A549 treated with CORT108297 at 1 μM for 4 hours (cell line): ENCODE measurements at places on chromosomes 1 and 21. TPM values are rescaled to one million over a fixed set of nuclear protein-coding genes. Genes with fewer than 3 reads are reported as not detected.

TEKT2 gene
- not detected in 5 replicates for total RNA-seq

TNN gene
- not detected in 5 replicates for total RNA-seq

CFAP74 gene
- 0.06 to 0.08 TPM (median 0.07 TPM) in 3 of 5 replicates, not detected in the others for total RNA-seq

AKR7A3 gene
- 0.09 to 0.21 TPM (median 0.14 TPM) in 5 replicates for total RNA-seq

ARTN gene
- 0.15 to 0.27 TPM (median 0.20 TPM) in 5 replicates for total RNA-seq

USH2A gene
- total RNA-seq: not detected in 5 replicates

GBP6 gene
- total RNA-seq: not detected in 5 replicates

KCNT2 gene
- 0.03 to 0.09 TPM (median 0.07 TPM) in 4 of 5 replicates, not detected in the other for total RNA-seq

S100A9 gene
- total RNA-seq: 0.36 to 1.1 TPM (median 0.50 TPM) in 5 replicates

USP24 gene
- total RNA-seq: 11.5 to 15.3 TPM (median 14.1 TPM) in 5 replicates

FCRL5 gene
- total RNA-seq: not detected in 5 replicates

PROK1 gene
- total RNA-seq: not detected in 5 replicates

GUCA2A gene
- not detected in 5 replicates for total RNA-seq

NBPF4 gene
- 0.07 to 0.18 TPM (median 0.11 TPM) in 5 replicates for total RNA-seq

S100B gene
- total RNA-seq: not detected in 5 replicates
